Esophagus squamous epithelium (tissue), 5 donors: ENCODE measurements at places on chromosomes 2 and 18.

GRCh38 chr2:226333388-226333787 is 466.2 kb downstream of the IRS1 start:
- no peak for DNase-seq

DNA sequence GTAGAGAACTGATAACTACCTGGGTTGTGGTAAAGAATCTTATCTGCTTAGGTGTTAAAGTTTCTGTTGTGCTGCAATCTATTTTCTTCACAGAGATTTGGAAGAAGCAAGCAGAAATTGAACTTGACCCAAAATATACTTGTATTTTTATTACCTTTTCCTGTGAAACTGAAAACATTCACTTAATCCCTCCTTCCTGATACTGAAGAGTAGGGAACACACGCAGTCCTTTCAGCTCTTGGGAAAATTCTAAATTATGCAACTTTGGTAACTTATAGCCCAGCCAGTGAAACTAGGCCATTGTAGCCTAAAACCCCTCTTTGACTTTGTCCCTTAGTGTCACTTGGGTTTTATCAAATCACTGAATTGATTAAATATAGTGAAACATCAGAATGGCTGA is 128.4 kb upstream of the MEIS1 start:
- no peak for DNase-seq

GRCh38 chr2:75292826-75293225 is 93.5 kb upstream of the TACR1 start:
- DNase-seq: no peak

- DNase-seq: no peak
These were observed 7.3 kb upstream of the WDR33 start for GRCh38 chr2:127818241-127818640.

DNA sequence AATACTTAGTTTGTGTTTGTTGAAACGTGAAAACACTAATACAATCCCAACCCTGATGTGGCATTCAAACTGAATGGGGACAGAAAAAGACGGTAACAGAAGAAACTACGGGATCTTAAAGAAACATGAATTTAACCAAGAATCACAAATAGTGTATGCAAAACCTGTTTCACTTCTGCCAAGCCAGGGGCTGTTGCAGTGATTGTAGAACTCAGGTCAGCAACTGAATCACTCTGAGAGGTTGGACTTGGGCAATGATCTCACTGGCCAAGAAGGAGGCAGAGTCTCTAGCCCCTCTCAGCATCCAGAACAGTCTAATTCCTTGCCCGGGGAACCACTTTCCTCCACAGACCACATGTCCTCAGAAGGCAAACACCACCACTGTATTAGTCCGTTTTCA is 54.9 kb upstream of the CRIM1 start:
- DNase-seq: no peak

DNA sequence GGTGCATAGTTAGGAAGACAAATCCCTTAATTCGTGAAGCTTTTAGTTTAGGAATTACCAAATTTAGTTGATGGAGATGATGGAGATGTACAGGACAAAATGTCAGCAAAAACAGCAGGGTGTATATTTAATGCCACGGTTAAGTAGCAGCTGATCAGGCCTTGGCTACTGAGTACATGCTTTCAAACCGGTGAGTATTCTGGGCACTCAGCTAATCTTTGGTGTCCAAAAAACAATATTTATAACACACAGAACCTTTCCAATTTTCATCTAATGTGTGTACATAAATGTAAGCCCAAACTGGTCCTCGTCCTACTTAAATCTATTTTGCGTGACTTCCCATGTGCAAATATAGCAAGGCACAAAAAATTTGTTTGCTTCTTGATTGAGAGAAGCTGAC is 703.4 kb upstream of the LINC00305 start:
- DNase-seq: no peak

GRCh38 chr2:96869822-96870625 is at the start of gene SEMA4C:
Gene SEMA4C (minus strand): TSS chr2:96870080. CDS start chr2:96867886, 2,194 bp downstream.
- no peak for DNase-seq

GRCh38 chr2:114940785-114941458 is 498.5 kb downstream of the DPP10 start:
- no peak for DNase-seq

DNA sequence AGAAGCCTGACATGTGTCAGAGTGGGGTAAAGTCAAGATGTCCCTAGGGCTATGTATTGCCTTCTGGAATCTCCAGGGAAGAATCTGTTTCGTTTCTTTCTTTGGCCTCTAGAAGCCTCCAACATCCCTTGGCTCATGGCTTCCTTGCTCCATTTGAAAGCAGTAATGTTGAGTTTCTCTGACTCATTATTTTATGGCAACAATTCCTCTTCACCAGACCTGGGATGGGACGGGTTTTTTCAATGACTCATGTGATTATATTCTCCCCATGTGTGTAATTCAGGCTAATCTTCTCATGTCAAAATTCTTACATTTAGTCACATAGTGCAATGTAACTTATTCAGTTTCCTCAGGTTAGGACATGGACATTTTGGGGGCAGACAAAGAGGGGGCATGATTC is 1038.6 kb downstream of the CBLN2 start:
- DNase-seq: no peak

GRCh38 chr18:50030146-50030545 is 164.8 kb downstream of the MYO5B start:
- no peak for DNase-seq

- DNase-seq: no peak
These were observed 709.8 kb upstream of the FANCL start for GRCh38 chr2:58950795-58951462.

DNA sequence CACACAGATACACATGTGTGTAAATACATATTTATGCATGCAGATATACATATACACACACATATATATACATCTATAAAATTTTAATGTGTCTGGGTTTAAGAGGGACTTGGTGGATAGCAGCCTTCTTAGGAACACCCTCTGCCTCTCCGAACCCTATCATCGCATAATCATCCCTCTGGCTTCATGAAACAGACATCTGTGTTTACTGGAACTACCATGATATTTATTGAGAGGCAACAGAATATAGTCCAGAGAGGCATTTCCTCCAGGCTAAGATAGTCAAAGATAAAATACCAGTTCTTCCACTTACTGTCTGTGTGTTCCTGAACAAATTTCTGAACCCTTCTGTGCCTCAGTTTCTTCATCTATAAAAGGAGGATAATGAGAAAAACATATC is 239.0 kb upstream of the FANCL start:
- no peak for DNase-seq

- DNase-seq: no peak
These were observed 12.6 kb downstream of the SULT1C4 start for GRCh38 chr2:108390340-108390739.

DNA sequence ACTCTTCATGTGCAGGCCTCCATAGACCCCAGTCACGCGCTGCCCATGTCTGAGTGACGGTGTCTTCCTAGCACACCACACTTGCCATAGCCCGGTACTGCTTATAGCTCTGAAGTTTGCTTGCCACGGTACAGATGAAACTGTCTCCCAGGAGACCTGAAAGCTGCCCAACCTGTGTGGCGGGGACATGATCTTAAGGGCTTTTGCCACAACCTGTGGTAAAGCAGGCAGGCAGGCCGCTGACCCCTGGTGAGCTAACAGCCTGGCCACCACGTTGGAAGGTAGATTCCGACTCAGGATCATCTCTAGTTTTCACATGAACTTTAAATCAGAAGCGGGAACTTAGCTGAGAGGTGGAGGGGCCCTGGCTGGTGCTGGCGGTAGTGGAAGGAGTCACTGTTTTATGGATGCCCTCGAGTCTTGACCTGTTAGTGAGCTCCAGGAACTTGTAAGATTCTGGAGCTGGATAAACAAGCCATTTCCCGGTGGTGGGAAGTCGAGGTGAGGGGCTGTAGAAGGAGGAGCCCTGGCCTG is 153.3 kb downstream of the ZNF236 start:
- DNase-seq: no peak

- no peak for DNase-seq
These were observed 958.8 kb upstream of the NRXN1 start for GRCh38 chr2:51990684-51991083.

GRCh38 chr2:180621941-180622918 is 358.2 kb upstream of the UBE2E3 start:
- no peak for DNase-seq

DNA sequence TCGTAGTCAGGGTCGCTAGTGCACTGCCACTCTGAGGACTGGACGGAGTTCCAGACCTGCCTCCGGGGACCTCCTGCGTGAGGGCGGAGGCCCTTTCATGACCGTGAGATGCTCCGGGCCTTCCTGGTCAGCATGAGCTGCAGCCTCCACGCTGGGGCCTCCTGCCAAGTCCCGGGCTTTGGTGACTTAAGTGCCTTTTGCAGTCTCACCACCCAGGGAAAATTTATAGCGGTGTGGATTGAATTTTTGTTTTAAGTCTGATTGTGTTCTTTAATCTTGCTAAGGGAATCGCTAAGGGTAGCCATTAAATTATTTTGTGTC is 33.6 kb downstream of the CHRNA1 start:
- DNase-seq: no peak

- no peak for DNase-seq
These were observed 29.1 kb downstream of the ACVR2A start for GRCh38 chr2:147873859-147874483.

GRCh38 chr2:108579623-108580022 is 45.4 kb downstream of the LIMS1 start:
- no peak for DNase-seq

DNA sequence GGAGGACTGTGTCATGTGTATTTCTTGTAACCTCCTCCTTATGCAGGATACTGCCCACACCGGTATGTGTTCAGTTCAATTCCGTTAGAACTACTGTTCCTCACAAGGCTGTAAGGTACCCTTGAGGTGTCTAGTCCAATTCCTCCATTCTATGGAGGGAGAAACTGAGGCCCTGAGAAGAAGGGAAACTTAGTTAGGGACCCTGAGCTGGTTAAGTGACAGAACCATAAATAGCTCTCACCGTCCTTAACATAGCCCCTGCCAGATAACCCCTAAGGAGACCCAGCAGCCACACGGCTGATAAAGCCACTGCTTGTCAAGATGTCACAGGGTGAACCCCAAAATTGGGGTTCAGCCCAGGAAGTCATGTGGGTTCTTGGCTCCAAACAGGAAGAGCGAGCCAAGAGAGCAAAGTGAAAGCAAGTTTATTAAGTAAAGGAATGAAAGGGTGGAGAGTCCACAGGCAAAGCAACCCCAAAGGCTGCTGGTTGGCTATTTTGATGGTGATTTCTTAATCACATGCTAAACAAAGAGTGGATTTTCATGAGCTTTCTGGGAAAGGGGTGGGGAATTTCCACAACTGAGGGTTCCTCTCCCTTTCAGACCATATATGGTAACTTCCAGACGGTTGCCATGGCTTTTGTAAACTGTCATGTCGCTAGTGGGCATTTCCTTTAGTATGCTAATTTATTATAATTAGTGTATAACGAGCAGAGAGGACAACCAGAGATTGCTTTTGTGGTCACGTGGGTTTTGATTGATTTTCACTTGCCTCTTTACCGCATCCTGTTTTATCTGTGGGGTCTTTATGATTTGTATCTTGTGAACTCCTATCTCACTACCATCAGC is 83.4 kb upstream of the RTN4 start:
- DNase-seq: no peak

DNA sequence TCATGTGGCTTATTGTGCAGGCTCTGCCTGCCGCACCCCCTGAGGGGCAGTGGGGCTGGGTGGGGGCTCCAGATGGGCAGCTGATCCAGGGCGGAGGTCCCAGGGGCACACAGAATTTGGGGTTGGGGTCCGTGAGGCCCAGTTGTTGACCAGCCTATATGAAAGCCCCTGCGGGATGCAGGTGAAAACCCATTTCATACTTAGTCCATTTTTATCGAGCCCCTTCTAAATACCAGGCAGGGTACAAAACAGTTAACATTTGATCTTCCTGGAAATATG is 30.6 kb downstream of the MYO7B start:
- no peak for DNase-seq

DNA sequence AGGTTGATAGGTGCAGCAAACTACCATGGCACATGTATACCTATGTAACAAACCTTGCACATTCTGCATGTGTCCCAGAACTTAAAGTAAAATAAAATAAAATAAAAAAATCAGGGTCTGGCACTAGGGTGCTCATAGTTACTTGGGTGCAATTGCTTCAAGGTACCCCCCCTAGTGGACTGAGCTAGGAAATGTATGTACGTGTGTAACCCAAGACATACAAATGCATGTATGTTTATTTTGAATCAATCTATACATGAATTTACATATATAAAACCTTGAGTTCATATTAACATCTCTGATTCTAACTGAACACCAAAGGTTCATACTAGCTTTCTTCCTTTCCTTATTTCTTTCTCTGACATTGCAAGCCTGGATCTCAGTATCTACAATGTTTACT is 51.5 kb downstream of the USP37 start:
- DNase-seq: no peak

DNA sequence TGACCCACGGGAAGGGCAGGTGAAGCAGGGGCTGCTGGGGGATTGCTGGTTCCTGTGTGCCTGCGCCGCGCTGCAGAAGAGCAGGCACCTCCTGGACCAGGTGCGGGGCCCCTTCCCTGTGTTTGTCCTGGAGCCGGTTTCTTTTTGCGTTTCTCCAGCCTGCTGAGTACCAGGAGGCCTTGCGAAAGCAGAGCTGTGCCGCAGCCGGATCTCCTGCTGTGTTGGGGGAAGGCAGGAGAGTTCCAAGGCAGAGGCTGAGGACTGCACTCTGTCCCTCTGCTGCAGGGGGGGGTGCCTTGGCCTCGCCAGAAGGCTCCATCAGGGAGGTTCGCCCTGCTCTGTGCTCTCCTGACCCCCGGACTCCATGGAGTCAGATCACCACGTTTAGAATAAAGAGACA is 2.8 kb downstream of the CAPN10 start:
- no peak for DNase-seq

DNA sequence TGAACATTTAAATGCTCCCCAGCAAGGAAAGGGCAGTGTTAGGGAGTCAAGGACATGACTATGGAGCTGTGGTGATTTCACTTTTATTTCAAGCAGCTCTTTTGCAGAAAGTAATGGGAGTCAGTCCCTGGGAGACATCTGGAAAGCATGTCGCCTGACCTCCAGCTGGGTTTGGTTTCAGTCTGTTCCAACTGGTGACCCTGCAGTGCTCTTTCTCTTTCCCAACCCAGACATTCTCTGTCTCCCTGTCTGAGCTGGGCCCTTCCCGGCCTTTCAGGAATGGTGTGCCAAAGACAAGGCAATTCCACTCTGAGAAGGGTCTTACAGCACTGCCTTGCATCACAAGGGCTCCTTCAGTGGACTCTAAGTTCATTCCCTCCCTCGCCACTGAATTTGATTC is 323.2 kb downstream of the OSR1 start:
- DNase-seq: no peak
